Effector memory CD8-positive, alpha-beta T cell (primary cell): ENCODE measurements at places on chromosomes 3 and 15.

DNA sequence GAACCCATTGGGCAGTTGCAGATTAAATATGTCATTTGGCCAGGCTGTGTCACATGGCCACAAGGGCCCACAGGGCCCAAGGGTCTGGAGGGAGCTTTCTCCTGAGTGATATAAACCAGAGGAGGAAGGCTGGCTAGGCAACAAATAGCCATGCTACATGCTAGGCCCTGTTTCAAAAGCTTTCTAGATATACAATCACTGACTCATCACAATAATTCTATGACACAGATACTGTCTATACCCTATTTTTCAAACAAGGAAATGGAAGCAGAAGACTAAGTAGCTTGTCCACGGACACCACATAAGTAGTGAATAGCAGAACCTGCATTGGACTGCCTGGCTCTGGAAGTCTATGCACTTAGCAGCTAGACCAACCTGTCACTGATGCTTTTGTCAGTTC is 625.4 kb downstream of the NTRK3 start:
- DNase-seq, result no peak

- no peak for DNase-seq
Measured at GRCh38 chr15:45165536-45165935, 22.2 kb downstream of the SHF start.

DNA sequence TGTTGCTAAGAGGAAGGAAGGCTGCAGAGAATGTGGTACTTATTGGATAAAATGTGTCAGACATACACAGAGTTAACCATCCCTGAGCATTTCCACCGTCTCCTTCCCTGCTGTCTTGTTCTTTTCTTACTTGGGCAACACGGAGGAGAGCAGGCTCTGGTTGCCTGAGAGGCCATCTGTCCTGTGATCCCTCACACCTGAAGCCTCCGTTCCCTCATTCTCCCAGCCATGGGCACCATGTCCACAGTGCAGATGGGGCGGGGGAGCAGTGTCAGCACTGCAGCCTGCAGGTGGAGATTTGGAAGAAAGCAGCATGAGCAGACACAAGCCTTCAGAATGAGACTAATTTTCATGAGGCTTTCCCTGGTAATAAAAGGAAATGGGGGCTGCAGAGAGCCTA is 133.7 kb downstream of the CHCHD6 start:
- DNase-seq, result no peak

DNA sequence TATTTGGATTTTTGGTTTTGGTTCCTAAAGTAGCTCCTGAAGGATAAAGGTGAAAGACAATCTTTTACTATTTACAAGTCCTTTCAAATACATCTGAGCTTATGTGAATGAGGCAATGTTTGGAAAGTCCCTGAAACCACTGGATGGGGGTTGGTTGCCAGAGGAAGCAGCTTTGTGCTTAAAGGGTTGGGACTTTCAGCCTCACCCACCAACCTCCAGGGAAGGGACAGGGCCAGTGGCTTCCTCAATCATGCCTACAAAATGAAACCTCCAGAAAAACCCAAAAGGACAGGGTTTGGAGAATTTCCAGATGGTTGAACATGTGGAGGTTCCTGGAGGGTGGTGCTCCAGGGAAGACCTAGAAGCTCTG is 20.9 kb upstream of the ABHD17C start:
- no peak for DNase-seq
